ENCODE measurements at places on chromosomes 12 and 14.

GRCh38 chr14:71574976-71575375 is 357.3 kb upstream of the RGS6 start:
- DNase-seq = no peak

GRCh38 chr14:95464514-95464913 is 51.9 kb downstream of the SYNE3 start:
- DNase-seq = no peak

- no peak for DNase-seq
Measured at GRCh38 chr12:128992116-128992515, 138.8 kb downstream of the GLT1D1 start.

DNA sequence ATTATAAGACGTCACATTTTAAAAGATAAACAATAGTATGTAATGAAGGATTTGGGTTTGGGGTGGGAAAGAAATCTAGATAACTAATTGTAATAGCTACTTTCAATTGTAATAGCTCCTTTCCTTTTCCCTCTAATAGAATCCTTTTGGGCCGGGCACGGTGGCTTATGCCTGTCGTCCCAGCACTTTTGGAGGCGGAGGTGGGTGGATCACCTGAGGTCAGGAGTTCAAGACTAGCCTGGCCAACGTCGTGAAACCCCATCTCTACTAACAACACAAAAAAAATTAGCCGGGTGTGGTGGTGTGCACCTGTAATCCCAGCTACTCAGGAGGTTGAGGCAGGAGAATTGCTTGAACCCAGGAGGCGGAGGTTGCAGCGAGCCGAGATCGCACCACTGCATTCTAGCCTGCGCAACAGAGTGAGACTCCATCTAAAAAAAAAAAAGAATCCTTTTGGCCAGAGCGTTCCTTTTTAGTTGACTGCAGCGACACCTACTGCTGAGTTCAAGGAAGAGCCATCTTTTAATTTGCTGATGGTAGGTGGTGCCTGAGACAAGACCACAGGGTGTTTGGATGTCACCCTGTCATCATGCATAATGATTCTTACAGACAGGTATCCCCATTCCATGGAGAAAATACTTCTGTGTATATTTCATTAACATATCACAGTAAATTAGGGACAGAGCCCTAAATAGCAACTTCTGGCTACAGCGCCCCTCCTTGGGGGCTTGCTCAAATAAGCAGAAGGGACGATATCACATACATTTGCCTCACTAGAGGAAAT is 79.5 kb downstream of the ARMH4 start:
- DNase-seq = no peak

DNA sequence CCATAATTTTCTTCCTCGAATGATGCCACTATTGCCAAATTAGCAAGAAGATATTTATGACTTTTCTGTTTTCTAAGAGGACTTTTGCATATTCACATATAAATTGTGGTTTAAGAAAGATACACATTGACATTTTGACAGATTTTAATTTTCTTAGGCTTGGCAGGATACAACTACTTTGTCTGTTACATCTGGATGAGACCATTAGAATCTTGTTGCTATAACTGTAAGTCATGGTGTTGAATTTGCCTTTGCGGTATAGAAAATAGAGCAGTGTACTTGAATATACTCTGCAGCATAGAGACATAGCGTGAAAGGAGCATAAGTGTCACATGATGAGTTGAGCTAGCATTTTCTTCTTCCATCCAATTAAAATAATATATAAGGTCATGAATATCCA is 169.3 kb downstream of the FUT8 start:
- no peak for DNase-seq

DNA sequence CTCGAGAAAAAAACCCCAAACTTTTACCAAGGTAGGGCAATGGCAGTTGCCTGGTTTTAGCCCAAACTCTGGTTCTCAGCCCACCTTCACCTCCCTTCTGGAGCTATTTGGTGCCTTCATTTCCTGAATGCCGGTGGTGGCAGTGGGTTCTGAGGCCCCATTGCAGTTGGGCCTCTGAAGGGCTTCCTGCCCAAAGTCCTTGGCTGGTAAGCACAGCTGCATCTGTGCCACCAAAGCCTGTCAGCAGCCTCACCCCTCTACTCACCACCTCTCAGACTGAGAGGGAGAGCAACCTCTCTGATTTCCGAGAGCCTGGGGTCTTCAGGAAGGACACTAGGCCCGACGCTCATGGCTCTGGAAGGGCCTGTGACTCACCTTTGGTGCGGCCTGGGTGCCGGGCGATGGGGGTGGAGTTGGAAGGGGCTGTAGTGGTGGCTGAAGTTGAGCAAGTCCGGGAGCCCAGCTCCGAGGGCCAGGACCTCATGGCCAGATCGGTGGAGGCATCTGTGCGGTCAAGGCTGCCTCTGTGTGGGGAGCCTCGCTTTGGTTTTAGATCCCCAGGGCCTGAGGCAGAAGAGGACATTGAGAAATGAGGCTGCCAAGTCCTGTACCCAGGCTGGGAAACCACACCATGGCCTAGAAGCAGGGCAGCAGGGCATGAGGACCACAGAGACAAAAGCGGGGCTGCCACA is 38.6 kb upstream of the GPR68 start:
- no peak for DNase-seq

- peak; percentile 17 for DNase-seq
Measured at GRCh38 chr14:105119408-105120025, 49.1 kb downstream of the JAG2 start.

DNA sequence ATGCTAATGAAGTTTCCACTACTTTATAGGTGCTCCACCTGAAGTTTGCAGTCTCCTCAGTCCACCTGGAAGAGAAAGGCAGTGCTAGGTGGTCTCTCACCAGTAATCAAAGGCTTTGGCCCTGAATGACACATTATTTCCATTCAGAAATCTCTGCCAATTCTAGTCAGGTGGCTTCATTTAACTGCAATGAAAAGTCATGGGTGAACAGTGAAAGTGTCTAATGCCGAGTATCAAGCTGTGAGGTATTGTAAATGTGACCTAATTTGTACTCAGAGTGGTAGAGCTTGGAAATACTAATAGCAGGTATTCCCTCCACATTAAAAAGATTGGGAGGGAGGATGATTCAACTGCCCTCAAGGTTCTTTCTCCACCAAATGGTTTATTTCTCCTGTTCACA is 220.9 kb upstream of the LRFN5 start:
- DNase-seq = no peak

DNA sequence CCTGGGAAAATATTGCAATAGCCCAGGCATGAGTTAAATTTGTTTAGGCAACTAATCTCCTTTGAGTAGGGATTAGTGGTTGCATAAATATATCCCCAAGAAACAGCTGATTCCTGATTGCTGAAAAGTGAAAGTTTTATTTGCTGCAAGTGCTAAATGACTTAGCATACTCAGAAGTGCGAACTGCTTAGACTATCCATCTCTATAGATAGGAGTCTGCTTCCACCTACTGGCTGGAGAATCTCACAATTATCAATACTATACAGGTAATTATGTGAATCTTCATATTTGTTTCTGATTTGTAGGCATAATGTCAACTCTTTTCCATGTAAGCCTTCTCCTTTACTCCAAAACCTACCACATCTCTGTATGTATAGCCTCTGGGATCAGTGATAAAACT is 12.0 kb upstream of the SLCO1B3 start:
- no peak for DNase-seq

- DNase-seq = no peak
Measured at GRCh38 chr12:67656251-67656650, 7.7 kb downstream of the DYRK2 start.

- DNase-seq = no peak
Measured at GRCh38 chr12:59164991-59165718, 244.9 kb upstream of the LRIG3 start.

- no peak for DNase-seq
Measured at GRCh38 chr12:115364921-115365320, 680.9 kb upstream of the TBX3 start.

DNA sequence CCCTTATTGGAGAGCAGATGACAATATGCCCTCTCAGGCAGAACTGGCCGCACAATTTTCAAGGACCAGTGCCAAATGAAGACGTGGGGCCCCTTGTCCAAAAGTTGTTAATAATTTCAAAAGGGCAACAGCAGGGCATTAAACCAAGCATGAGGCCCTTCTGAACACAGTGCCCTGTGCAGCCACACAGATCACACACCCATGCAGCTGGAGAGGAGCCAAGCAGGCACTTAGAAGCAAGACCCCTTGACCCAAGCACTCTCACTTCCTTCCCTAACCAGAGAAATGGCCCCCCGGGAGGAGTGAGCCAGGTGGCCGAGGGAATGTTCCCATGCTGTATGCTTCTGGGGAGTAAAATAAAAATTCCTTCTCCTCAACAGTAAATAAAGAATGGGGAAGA is 114.0 kb upstream of the TMPO start:
- no peak for DNase-seq

GRCh38 chr12:10716704-10717315 is 6.3 kb downstream of the YBX3 start:
- DNase-seq = peak; percentile 75

- DNase-seq = no peak
Measured at GRCh38 chr14:35480119-35480769, 53.7 kb upstream of the INSM2 start.

GRCh38 chr12:97801471-97802059 is 339.0 kb downstream of the RMST start:
- no peak for DNase-seq

DNA sequence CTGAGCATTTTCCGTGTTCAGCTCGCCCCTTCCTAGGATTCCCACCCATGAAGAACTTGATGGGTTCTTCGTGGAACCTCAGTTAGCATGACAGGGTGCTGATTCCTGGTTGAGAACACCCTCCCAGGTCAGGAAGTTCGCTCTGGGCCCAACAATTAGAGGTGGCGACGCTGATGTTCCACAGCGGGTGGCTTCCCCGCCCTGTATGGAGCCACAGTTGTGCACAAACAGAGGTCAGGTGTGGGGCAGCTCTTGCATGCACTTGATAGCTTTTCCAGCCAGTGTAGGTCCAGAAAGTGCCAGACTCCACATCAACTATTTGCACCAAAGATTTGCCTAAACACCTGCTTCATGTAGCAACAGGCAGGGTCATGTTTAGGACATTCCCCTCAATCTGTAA is 788.2 kb downstream of the MED13L start:
- DNase-seq = no peak

- no peak for DNase-seq
Measured at GRCh38 chr14:83632375-83632774, 1897.6 kb upstream of the FLRT2 start.

DNA sequence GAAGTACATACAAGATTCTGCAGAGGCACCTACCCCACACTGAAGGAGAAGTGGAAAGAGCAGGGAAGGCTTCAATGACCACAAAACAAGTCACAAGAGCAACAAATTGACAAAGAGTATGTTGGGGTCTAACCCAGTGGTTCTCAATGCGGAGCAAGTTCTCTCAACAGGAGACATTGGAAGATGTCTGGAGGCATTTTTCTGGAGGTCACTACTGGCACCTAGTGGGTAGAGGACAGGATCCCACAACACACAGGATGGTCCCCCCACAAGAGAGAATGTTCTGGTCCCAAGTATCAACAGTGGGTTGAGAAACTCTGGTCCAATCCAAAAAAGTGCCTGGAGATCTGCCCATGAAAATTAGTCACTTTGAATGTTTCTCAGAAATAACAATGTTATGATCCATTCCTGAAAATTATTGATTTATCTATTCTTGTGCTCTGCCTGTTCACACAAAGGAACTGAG is 3.4 kb downstream of the SSH1 start:
- no peak for DNase-seq

- no peak for DNase-seq
Measured at GRCh38 chr14:100673807-100674154, 52.9 kb upstream of the DLK1 start.

GRCh38 chr12:26520109-26520508 is 312.9 kb downstream of the ITPR2 start:
- DNase-seq = no peak

- no peak for DNase-seq
Measured at GRCh38 chr12:126772171-126772864, 1494.7 kb upstream of the TMEM132C start.

- DNase-seq = no peak
Measured at GRCh38 chr14:104582662-104583061, 3.1 kb downstream of the C14orf180 start.

DNA sequence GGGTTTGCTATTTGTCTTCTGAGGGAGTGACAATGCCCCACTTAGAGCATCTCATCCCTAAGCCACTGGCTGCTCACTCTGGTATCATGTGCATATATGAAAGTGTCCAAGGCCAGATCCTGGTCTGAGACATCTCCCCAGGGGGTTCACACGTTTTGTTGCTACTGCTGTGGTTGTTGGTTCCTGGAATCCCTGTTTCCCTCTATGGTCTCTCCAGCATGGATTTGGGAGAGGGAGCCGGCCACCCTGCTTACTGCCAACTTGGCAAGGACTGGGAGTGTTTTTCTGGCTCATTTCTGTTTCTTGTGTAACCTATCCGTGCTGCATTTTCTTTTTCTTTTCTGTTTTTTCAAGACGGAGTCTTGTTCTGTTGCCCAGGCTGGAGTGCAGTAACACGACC is 101.3 kb upstream of the MAX start:
- DNase-seq = no peak

All from breast epithelium (tissue), 4 donors.